ENCODE measurements at places on chromosomes 16 and 17. TPM values are rescaled to one million over a fixed set of nuclear protein-coding genes. Genes with fewer than 3 reads are reported as not detected.

AURKB gene
- total RNA-seq: 0.56 TPM

PRSS27 gene
- total RNA-seq: 0.30 TPM

CXCL16 gene
- 2.7 TPM for total RNA-seq

CHST4 gene
- not detected for total RNA-seq

HIGD1B gene
- 17.4 TPM for total RNA-seq

JUP gene
- total RNA-seq: 195 TPM

CX3CL1 gene
- total RNA-seq: 11.6 TPM

SLC5A10 gene
- total RNA-seq: not detected

USP43 gene
- total RNA-seq: not detected

DCAKD gene
- total RNA-seq: 25.3 TPM

KCNG4 gene
- total RNA-seq: not detected

HID1 gene
- 9.0 TPM for total RNA-seq

OR1A1 gene
- total RNA-seq: not detected

RBBP6 gene
- total RNA-seq: 27.7 TPM

ADAD2 gene
- 0.65 TPM for total RNA-seq

NARF gene
- 73.4 TPM for total RNA-seq
